ENCODE measurements at places on chromosomes 2 and 18. TPM values are rescaled to one million over a fixed set of nuclear protein-coding genes. Genes with fewer than 3 reads are reported as not detected.

IFIH1 gene
- 6.9 TPM for total RNA-seq

PASK gene
- total RNA-seq = 4.6 TPM

LYG1 gene
- total RNA-seq = not detected

DCDC2C gene
- total RNA-seq = not detected

CCBE1 gene
- total RNA-seq = 34.5 TPM

Measured in epithelial cell of alveolus of lung (primary cell).